ENCODE measurements at places on chromosomes 1 and 21. TPM values are rescaled to one million over a fixed set of nuclear protein-coding genes. Genes with fewer than 3 reads are reported as not detected.

The FCGR3A gene
- total RNA-seq: 36.0 TPM

DNA sequence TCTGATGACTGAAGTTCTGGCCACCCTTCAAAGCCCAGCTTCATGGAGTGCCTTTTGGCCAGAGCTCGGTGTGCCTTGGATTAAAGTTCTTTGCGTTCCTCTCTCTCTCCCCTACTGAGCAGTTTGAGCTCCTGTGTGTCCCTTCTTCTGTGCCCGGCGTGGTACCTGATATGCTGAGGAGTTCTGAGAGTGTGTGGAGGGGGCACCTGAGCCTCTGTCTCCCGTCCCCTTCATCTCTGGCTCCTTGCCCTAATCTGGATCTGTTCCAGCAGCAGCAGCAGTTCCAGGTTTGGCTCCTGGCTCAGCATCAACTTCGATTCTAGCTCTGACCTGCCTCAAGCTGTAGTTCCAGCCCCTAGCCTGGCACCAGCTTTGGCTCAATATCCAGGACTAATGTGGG, 25.1 kb upstream of the MYCL start:
- DNase-seq: peak; percentile 58

DNA sequence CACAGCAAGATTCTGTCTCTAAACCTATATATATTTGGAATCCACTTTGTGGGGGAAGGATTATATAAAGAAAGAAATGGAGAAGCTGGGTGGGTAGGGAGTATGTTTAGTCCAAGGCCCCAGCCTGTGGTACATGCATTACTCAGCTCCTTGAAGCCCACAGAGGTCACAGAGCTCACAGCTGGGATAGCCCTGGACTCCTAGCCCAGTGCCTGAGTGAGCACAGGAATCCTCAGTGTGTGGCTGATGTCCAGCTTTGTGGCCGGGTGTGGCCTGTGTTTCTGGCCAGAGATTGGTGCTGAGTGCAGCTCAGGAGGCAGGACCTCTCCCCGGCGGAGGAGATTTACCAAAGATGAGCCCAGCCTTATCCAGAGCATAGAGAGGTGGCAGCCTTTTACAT, 7.6 kb downstream of the CAPN9 start:
- peak; percentile 60 for DNase-seq

DNA sequence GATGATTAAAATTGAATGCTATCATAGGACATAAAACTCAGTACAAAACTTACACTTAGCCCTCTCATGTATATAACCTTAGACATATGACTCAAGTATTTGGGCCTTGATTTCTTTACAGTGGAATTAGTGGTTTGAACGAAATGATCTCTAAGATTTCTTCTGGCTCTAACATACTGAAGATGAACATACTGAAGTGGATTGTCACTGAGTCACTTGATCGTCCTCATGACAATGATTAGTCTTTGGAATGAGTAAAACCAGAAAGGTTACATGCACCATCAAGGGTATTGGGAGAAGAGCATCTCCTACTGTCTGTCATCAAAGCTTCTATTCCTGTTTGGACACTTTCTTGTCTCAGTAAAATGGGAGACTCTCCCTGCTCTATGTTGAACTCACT, 17.4 kb downstream of the FMN2 start:
- DNase-seq: no peak

The PKNOX1 gene
- total RNA-seq: 21.7 TPM

DNA sequence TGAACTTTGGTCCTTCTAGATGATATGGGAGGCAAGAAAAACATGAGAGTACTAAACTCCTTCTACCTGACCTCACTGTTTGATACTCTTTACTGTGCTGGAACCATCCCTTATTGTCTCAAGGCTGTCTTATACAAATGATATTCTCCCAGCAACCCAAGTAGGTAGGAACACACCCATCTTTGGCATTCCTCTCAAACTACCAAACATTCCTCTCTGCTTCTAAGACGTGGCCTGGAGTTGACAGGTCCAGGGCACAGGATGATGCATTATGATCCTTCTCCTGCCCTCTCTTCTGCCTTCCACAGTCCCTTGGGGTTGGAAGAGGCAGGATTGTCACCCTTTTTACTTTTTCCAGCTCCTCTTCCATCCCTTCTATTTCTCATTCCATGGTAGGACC, 90.5 kb downstream of the SPATA17 start:
- no peak for DNase-seq

DNA sequence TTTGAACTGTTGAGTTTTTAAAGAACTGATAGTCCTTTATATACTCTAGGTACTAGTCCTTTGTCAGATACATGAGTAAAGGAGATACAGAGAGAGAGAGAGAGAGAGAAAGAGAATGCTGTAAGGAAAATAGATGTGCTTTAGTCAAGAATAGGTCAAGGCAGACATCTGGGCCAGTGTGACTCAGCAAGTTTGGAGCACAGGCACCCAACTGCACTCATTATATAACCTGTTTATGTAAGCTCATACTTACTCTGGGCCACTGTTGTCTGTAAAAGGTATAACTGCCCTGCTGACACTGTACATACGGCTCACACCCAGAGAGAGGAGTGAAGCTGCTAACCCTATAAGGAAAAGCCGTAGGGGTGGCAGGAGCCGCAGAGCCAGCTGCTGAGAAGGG, 32.2 kb upstream of the AKT3 start:
- no peak for DNase-seq

All from mucosa of gallbladder (tissue), 1 donor.